ENCODE measurements at places on chromosomes 5 and 9. TPM values are rescaled to one million over a fixed set of nuclear protein-coding genes. Genes with fewer than 3 reads are reported as not detected.
A peak's percentile ranks its signal among the peaks of the same experiment; 100 is the strongest.

Gene MARVELD2
- 0.37 TPM for polyA plus RNA-seq

Gene CCDC107
- 49.1 TPM for polyA plus RNA-seq

Gene GARNL3
- polyA plus RNA-seq, result 2.1 TPM

Gene PDCD1LG2
- not detected for polyA plus RNA-seq

Gene ZNF879
- polyA plus RNA-seq, result 6.1 TPM

- H3K27me3 ChIP-seq, result no peaks in the 10 kb centered on the region
- no peak overlapping the region for H3K27ac ChIP-seq
- no peak overlapping the region for H3K4me3 ChIP-seq
- no peaks in the 10 kb centered on the region for H3K4me1 ChIP-seq
- no peak for DNase-seq
- H3K36me3 ChIP-seq, result no peaks in the 10 kb centered on the region
Observed at GRCh38 chr9:138082918-138083636, 205.5 kb downstream of the CACNA1B start.

DNA sequence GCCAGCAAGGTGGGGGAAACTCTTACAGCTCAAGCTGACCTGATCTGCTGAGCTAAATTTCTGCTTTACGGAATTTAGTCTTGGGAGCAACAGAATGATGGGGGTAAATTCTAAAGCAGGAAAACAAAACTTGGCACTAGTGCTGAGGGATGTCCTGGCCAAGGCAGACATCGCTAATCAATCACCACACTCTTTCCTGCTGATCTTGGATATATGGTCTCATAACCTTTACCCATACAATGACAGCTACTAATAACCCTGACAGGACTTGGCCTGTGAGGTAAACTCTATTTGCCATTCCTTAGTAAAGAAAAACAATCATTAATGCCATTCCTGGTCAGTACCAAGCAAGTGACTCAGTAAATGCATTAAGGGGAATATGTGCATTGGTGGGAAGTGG is 51.5 kb downstream of the PPARGC1B start:
- H3K36me3 ChIP-seq, result no peaks in the 10 kb centered on the region
- H3K27ac ChIP-seq, result no peak overlapping the region

GRCh38 chr5:55101556-55102276 is 730 bp upstream of the GZMA start:
- peaks cover 52% of the 10 kb centered on the region for H3K4me1 ChIP-seq
- H3K27ac ChIP-seq, result peak overlapping the region; percentile 21
- H3K36me3 ChIP-seq, result no peaks in the 10 kb centered on the region
- peak overlapping the region; percentile 66 for H3K4me3 ChIP-seq
- DNase-seq, result peak; percentile 47

DNA sequence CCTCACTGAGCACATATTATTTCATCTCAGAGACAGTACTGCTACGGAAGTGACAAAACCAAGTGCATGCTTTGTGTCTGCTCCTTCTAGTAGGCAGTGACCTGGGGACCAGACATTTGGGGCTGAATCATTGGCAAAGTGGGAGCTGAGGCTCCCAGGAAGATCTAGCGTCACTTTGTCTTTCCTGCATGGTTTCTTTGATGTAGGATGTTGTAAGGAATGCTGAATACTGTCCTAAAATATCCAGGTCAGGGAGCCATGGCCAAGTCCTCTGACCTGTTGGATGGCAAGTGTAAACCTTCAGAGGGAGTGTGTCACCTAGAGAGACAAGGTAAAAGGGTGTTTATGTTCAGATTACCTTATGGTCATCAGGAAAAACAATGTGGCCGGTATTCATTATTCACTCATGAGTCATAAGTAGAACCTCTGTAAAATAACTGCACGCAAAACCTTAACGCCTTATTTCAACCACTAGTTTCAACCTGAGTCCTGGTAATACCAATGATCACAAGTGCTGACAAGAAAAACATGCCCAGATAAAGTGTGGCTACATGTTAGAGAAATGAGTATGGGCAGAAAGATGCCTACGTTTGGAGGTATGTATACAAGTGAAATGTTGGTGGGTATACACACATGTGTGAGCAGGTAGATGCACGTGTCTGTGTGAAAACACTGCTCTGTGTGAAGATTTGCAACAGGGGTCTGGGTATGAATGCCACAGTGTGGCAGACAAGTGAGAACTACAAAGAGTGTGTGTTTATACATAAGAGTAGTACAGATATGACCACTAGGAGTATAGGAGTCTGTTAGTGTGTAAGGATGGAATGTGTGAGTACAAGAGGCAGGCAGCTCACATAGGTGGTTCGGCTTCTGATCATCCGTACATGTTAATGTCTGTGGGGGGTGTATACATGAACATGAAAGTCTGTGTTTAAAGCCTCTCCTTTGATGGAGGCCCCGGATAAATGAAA is 263.9 kb downstream of the SPOCK1 start:
- no peak overlapping the region for H3K27ac ChIP-seq
- H3K4me3 ChIP-seq, result no peak overlapping the region
- no peaks in the 10 kb centered on the region for H3K4me1 ChIP-seq
- H3K27me3 ChIP-seq, result no peaks in the 10 kb centered on the region
- no peaks in the 10 kb centered on the region for H3K36me3 ChIP-seq

- H3K36me3 ChIP-seq, result no peaks in the 10 kb centered on the region
- peaks cover 6% of the 10 kb centered on the region for H3K4me1 ChIP-seq
- no peak for DNase-seq
- H3K27ac ChIP-seq, result peak overlapping the region; percentile 62
Observed at GRCh38 chr5:77086368-77086688, 757 bp downstream of the ZBED3 start.

DNA sequence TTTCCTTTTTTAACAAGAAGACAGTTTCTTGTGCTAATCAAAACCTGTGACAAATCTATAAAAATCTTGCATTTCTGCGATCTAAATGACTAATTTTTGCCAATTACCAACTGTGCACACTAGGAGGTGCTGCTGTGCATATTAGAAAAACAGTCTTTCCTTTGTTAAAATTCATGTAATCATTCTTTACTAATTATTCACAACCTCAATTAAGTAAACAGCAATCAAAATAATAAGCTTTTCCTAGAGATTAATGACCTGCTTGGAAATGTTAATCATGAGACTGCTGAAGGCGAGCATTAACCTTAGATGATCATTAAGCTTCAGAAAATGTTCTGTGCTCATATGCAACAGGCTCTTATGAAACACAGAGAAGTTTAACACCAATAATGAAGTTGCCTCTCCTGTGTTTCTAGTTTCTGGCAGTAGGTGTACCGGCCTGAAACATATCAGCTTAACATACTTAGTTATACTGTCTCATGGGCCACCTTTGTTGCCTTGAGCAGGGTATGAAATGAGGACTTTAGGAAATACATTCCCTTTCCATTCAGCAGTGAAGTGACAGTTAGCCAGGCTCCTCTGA is 17.7 kb downstream of the RFESD start:
- no peaks in the 10 kb centered on the region for H3K36me3 ChIP-seq
- peak; percentile 49 for DNase-seq
- H3K27me3 ChIP-seq, result no peaks in the 10 kb centered on the region
- no peak overlapping the region for H3K27ac ChIP-seq
- H3K4me1 ChIP-seq, result peaks cover 5% of the 10 kb centered on the region

- H3K4me1 ChIP-seq, result no peaks in the 10 kb centered on the region
- no peaks in the 10 kb centered on the region for H3K36me3 ChIP-seq
- no peak for DNase-seq
- no peak overlapping the region for H3K27ac ChIP-seq
- H3K4me3 ChIP-seq, result no peak overlapping the region
Observed at GRCh38 chr5:156623381-156624040, 226.6 kb upstream of the PPP1R2B start.

DNA sequence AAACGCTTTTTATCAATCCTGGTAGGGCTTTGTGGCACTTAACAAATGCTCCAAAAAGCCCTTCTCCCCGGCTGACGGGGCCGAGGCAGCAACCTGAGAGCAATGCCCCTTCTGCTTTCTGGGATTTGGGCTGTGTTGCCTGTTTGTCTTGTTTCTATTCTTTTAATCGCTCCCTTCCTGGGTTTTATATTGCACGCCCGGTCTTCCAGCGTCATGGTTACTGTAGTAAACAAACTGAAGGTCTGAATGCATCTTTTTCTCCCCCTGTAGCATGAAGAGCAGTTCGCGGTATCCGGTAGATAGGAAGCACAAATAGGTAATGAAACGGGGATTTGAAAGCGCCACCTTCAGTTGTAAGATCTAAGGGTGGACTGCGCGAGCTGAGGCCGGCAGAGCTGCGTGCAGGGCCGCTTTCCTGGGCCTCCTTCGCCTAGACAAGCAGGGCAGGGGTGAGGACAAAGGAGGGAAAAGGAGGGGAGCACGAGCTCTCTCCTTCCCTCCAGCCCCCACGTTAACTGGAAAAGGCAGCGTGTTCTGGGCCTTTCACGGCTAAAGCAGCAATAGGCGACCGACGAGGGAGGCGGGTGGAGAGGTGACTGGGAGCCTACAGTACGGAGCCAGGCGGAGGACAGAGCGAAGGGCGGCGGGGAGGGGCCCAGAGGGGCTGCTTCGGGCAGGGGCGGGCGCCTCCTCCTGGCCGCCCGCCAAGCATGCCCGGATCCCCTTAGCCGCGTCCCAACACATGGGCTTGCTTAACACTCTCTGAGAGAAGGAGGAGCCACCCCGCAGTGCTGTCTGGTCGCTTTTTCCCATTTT is 49.3 kb upstream of the ZNF366 start:
- no peaks in the 10 kb centered on the region for H3K36me3 ChIP-seq
- H3K27me3 ChIP-seq, result no peaks in the 10 kb centered on the region
- peak; percentile 1 for DNase-seq
- H3K4me3 ChIP-seq, result peak overlapping the region; percentile 12
- no peak overlapping the region for H3K27ac ChIP-seq
- no peaks in the 10 kb centered on the region for H3K4me1 ChIP-seq

GRCh38 chr9:122386311-122386872 is 15.6 kb downstream of the PTGS1 start:
- H3K4me3 ChIP-seq, result no peak overlapping the region
- H3K27ac ChIP-seq, result no peak overlapping the region
- DNase-seq, result no peak
- no peaks in the 10 kb centered on the region for H3K4me1 ChIP-seq
- H3K27me3 ChIP-seq, result no peaks in the 10 kb centered on the region

DNA sequence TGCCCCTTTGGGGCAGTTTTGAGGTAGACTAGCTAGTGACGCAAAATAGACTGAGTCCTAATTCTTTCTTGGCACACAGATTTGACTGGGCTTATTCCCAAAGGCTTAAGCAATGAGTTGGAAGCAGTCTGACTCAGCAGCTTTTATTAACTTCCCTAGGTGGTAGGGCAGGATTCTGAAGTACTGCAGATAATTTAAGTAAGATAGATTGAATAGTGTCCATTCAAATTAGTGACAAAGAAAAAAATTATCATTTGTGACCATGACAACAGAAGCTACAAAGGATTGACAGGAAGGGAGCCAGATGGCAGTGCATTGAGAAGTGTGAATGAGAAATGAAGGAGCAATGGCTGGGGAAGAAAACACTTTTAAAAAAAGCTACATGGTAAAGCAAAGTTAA is 649.4 kb downstream of the CDH9 start:
- no peak overlapping the region for H3K4me3 ChIP-seq
- no peak for DNase-seq
- H3K36me3 ChIP-seq, result no peaks in the 10 kb centered on the region

GRCh38 chr9:93585259-93585658 is 8.9 kb downstream of the PHF2 start:
- H3K36me3 ChIP-seq, result no peaks in the 10 kb centered on the region
- no peak overlapping the region for H3K27ac ChIP-seq
- peaks cover 7% of the 10 kb centered on the region for H3K4me1 ChIP-seq
- no peaks in the 10 kb centered on the region for H3K27me3 ChIP-seq
